Right renal pelvis (tissue), 4 donors: ENCODE measurements at places on chromosomes 11 and 22. TPM values are rescaled to one million over a fixed set of nuclear protein-coding genes. Genes with fewer than 3 reads are reported as not detected.

GRCh38 chr22:39712751-39713525 is 142.4 kb downstream of the CACNA1I start:
- DNase-seq = no peak

DNA sequence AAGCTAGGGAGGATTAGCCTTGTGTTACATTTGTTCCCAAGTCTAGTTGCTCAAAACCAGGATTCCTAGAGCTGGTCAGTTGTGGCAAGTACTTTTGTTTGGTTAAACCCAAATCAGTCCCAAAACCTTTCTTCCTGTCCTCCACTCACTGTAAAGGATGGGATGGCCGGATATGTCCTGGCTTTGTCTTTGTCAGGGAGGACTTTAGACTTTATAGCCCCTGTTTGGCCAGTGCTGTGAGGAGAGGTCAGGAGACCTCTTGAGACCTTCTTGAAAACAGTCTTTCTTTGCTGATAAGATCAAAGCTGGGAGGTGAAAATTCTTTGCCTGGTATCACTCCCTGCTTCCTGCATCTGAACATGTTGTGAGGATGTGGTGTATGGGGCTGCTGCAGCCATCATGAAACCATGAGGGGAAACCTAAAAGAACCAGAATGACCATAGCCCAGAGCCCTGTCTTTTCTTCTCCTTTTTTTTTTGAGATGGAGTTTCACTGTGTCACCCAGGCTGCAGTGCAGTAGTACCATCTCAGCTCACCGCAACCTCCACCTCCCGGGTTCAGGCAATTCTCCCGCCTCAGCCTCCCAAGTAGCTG is 43.6 kb upstream of the FTH1 start:
- no peak for DNase-seq

DNA sequence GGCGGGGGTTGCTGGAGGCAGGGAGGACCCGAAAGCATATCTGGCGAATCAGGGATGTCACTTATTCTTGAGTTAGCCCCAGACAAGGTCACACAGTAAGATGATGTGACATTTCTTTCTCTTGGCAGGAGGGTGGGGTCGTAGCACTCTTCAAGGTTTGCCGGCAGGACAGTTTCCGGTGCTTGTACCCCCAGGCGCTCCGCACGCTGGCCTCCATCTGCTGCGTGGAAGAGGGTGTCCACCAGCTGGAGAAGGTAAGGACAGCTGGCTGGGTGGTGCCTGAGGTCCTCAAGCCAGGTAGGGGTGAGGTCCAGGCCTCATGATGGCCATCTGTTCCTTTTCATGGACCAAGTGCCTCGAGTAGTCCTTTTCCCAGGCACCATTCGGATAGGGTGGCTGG is 86.0 kb downstream of the INSC start:
- DNase-seq = no peak

The MYO18B gene
- 0.06 TPM for polyA plus RNA-seq

The SLC5A1 gene
- polyA plus RNA-seq = 1.3 TPM
